Neural progenitor cell (in vitro differentiated cells): ENCODE measurements at places on chromosomes 5 and 9. TPM values are rescaled to one million over a fixed set of nuclear protein-coding genes. Genes with fewer than 3 reads are reported as not detected.
A peak's percentile ranks its signal among the peaks of the same experiment; 100 is the strongest.

PARP8 gene
- 32.2 and 38.9 TPM in 2 replicates for total RNA-seq

DNA sequence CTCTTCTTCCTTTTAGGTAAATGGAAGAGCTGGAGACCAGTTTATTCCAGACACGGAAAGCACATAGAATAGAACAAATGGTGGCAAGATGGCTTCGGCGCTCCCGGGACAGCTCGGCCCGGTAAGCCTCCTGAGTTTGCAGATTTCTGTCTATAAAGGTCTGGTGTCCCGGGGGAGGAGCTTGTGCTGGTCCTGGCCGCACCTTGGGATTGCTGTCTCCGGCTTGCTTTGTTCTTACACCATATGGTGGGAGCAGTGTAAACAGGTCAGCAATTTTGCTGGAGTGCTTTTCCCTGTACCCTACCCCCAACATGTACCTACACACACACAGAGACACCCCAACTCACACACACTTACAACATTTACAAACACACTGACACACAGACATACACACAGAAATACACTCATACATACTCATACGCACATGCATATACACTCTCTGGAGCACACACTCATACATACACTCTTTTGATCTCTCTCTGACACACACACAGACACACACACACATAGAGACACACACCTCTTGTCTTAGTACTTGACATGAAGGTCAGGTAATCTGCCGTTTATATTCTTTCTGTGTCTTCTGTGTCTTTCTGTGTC, 42.0 kb downstream of the FRMPD1 start:
- DNase-seq: no peak

DNA sequence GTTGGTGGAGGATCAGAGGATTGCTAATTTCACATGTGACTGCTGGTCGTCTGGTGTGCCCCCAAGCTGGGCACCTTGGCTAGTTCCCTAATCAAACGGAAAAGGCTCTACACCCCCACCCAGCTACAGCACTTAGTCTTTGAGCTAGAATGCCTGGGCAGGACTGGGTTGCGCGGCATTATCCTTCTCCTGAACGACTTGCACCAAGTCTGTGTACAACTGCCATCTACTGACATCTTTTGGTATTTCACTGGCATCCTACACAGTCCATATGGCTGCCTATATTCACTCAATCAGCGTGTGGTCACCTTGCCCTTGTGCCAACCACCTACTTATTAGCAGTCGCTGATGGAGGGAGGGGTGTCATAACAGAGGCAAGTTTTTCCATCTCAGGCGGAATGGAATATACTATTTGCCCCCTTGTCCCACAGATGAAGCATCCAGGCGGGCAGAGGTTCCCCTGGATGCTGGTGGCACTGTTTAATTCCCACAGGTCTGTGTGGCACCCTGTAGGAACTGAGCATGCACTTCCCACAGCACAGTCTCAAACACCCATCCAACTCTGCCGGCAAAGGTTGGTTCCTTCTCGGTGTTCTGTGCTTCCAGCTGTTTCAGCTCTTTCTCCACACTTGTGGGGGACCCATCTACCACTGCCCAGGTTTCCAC, 150.1 kb downstream of the OSTF1 start:
- peak; percentile 83 for DNase-seq

C5orf52 gene
- not detected in 2 replicates for total RNA-seq

CCNG1 gene
- 593 and 933 TPM in 2 replicates for total RNA-seq

DNA sequence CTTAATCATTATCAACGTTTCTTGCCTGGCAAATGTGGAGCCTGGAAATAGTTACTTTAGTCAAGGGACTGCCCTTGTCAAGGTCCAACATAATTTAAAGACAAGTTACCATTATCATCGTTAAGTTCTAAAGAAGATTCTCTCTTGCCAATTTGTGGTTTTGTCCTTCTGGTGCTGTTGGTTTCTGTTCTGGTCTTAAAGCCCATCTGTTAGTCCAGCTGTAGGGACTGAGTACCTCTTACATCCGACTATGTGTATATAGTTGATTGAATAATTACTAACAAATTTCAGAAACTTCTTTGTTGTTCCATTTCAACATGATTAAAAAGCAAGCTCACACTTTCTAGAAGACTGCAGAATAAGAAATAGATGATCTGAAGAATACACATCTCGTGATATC, 1854.9 kb downstream of the MAT2B start:
- no peak for DNase-seq

DNA sequence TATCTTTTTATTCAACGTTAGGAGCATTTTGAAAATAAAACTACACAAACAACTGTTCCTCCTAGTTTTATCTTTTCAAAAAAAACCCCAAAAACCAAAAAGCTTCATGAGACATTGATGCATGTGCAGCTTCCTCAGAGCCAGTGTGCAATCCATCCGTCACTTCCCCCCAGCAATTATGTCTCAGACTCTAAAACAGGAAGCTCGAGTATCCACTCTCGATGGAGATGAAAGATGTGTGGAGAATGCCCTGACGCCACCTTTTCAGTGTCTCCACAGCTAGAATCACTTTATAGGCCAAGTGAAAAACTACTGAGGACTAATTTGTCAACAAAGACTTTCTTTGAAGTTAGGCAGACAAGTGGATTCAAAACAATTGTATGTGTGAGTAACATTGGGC, 408.9 kb upstream of the SMARCA2 start:
- DNase-seq: no peak

DNA sequence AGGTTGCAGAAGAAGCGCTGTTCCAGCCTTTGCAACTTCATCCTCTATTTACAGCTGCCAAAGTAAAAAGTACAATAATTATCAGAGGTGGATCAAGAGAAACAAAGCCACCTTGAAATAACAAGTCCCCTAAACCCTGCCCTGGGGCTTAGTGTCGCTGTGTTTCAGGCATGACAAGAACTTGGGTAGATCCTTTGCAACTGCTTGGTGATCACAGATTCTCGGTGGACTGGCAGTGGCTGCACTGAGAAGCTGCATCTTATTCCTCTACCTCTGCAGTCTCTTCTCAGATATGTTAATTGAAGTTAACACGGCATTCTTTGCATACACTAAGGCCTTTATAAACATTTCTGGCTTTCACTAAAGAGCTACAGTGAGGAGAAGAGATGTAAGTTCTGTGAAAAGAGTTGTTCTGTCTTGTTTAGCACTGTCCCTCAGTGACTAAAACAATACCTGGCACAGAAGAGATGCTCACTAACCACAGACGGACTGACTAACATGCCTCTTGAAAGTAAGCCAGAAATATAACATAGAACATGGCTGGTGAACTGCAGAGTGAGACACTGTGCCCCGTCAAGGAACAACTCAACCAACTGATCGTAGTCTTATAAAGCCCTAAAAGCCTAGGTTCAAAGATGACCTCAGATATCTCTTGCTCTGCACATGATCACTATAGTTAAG, 144.2 kb downstream of the MLLT3 start:
- DNase-seq: peak; percentile 14

GRCh38 chr5:109865637-109866036, 175.9 kb downstream of the MAN2A1 start:
- no peak for DNase-seq

- DNase-seq: no peak
Measured at GRCh38 chr9:36976371-36977030, 57.6 kb downstream of the PAX5 start.

GABRA1 gene
- not detected in 2 replicates for total RNA-seq

- DNase-seq: no peak
Measured at GRCh38 chr5:28084069-28084468, 1045.7 kb upstream of the CDH9 start.

LCN2 gene
- total RNA-seq: not detected in 2 replicates

- DNase-seq: no peak
Measured at GRCh38 chr9:133830310-133830709, 92.2 kb upstream of the SARDH start.

DNA sequence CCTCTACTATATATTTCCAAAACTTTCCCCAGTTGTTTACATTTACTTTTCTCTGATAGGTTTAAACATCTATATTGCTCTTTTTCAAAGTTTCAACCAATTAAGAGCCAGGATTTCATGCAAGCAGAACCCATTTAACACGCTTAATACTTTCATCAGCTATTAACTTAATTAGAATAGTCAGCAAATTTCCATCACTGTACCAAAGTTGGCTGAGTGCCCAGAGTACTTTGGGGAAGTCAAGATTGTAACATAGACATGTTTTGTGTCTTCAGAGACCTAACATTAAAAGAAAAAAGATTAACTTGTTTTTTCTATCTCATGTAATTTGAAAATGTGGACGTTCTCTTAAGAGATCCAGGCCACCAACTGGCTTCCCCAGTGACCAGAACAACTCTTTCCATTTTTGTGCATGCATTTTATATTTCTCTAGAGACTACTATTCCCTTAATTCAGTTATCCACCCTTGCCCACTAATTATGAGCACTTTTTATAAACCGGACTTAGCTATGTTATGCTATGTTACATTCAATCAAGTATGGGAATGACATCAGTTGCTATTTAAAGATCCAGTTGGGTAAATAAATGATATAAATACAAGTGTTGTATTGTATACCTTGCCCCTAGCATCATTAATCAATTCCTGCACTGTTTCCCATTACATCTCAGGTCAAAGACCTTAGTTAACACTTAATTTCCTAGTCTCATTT, 478.1 kb upstream of the NMUR2 start:
- no peak for DNase-seq

DNA sequence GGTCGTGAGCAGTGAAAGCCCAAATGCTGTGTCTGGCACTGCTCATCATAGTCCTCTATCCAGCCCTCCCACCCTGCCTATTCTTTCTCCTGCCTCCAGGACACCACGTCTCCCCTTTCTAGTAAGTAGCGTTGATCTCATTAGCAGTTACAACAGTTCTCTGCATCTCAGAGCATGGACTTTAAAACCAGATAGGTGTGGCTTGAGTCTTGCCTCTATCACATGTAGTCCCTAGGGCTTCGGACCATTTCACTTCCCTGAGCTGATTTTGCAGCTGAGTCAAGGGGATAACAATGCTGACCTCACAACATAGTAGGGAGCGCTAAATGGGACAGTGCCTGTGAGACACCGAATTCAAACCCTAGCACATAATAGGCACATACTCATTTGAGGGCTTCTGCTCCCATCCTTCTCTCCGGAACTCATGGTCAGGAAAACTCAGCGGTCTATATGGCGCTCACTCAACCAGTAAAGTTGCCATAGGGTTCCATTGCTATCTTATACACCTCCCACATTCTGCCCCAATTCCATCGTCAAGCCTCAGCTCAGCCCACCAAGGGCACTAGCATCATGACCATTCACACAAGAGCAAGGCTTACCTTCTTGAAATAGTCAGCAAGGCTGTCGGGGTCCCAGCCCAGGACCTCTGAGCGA, 515 bp downstream of the LCP2 start:
- no peak for DNase-seq
